ENCODE measurements at places on chromosomes 5 and 9.

- DNase-seq = no peak
Measured at GRCh38 chr5:16812448-16812847, 123.6 kb downstream of the MYO10 start.

DNA sequence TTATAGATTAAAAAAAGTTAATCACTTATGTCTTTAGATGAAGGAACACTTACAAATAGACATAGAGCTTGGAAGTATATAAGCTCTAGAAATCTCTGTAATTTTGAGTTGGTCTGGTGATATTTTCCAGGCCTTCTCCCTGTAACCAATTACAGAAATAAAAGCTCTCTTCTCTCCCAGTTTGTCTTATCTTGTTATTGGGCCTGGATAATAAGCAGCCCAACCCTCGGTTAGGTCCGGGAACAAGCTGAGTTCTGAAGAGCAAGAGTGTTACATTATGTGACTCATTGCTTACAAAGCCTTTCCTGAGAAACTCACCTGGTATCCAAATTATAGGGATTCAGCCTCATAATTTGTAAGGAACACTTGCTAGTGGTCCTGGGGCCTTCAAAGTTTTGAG lies 1146.2 kb downstream of the CDH9 start:
- DNase-seq = no peak

- DNase-seq = no peak
Measured at GRCh38 chr9:125235804-125236519, 5.2 kb downstream of the HSPA5 start.

- DNase-seq = no peak
Measured at GRCh38 chr5:161507591-161507990, 38.9 kb downstream of the GABRB2 start.

GRCh38 chr9:6109571-6109970 lies 94.1 kb upstream of the RANBP6 start:
- DNase-seq = no peak

DNA sequence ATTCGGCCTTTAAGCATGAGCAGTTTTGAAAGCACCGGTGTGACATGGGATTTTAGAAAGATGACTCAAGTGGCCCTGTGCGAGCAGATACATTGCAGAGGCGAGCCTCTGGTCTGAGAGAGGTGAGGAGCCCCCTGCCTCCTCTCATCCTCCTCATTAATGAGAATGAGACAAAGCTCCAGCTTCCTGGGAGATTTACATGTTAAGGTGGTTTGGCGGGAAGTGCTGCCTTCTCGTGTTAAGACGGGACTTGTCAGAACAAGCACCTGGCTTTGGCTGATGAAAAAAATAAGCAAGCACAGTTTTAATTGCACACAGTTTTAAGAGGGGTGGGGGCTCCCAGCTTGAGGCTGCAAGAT lies 68.1 kb downstream of the ACTL7B start:
- no peak for DNase-seq

- no peak for DNase-seq
Measured at GRCh38 chr9:90903766-90904424, 102.3 kb downstream of the SYK start.

DNA sequence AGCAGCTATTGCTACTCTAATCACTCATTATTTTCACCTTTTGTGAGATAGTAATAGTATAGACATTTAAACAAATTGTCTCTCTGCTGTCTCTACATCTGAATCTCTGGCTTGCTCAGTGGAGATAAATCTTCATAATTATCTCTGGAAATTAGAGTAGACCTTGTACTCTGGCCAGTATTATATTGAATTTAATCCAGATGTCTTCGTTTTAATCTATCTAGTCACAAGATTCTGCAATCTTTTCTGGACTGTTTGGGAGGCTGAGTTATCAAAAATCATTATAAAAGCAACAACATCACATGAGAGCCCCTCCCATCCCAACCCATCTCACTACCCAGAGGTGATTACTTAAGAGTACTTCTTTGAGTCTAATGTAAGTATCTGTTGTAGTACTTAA lies 19.0 kb downstream of the ARHGAP26 start:
- DNase-seq = no peak

DNA sequence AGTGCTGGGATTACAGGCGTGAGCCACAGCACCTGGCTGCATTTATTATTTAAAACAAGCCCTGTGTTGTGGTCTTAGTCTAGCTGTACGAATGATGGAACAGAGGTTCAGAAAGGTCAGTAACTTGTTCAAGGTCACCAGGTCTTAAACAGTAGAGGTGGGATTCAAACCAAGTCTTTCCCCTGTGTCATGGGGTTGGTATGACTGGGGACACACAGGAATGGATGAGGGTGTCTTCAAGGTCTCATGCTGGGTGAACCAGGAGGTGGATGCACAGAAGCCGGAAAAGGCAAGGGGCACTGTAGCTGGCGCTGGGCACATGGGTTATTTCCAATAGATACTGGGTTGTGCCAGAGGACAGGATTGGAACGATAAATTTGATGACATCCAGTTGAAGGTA lies 32.2 kb upstream of the TJP2 start:
- no peak for DNase-seq

- DNase-seq = no peak
Measured at GRCh38 chr9:1253064-1253979, 203.2 kb downstream of the DMRT2 start.
